Sciatic nerve (tissue), 2 donors: ENCODE measurements at places on chromosomes 3 and 15.

DNA sequence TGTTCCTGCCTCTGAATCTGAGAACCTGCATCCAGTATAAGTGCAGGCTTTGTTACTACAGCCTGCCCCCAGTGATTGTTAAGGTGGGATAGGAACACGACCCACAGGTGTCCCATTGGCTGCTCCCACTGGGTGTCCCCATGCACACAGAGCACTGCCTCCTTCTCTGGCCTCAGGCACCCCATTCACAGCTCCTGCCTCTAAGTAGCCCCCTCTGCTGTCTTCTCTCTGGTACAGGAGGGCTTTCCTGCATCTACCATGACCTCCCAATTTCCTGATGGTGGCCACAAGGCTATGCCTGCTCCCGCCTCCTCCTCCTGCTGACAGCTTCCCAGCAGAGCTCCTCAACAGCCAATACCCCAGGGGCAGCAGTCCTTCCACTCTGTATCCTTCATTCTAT lies 238.6 kb upstream of the TMC3 start:
- no peak for DNase-seq

DNA sequence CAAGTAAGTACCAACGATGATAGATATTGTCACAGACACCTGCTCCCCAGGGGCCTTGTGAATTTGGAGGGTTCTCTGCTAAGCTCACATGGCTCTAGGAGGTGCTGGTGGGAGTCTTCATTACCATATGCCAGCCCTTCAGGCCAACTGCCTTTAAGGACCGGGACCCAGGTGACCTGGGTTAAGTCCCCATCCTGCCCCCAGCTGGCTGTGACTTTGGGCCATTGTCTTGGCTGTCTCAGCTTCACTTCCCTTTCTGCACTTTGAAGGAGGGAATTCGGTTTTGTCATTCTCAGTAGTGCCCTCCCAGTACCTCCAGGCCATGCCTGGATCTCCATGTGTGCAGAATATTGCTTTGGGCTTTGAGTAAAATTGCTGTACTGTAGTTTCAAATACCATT lies 72.8 kb upstream of the ACAD9 start:
- no peak for DNase-seq

DNA sequence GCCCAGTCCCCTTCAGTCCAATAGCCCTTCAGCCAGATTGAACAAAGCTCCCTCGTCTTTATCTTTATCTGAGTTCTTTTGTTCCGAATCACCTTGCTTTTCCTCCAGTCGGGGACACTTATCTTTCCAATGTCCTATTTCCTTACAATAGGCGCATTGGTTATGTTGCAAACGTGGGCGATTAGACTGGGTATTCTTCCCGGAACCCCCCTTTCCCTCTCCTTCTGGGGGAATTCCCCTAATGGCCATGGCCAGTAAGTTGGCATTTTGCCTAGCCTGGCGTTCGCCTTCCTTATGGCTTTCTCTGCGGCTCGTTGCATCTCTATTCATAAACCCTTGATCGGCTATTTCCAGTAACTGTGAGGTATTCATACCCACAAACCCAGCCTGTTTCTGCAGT lies 82.2 kb upstream of the VEPH1 start:
- DNase-seq, result no peak

- no peak for DNase-seq
These were observed 32.6 kb downstream of the RTP4 start for GRCh38 chr3:187400756-187401155.

- no peak for DNase-seq
These were observed 108.1 kb upstream of the MELTF start for GRCh38 chr3:197137751-197138150.

DNA sequence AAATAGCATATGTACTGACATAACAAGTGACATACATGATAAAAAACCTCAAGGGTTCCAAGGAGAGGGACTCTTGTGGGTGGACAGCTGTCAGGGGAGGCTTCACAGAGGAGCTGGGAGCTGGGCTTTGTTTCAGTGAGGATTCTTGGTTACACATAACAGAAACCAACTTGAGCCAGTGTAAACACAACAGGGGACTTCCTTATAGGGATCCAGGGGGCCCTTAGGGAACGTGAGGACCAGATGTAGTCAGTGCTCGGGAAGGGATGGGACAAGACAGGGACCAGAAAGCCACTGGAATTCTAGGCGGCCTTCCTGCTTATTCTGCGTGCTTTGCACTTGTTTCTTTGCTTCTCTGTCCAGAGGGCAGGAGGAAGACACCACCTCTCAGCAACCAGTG lies 34.9 kb downstream of the SNAPC5 start:
- peak; percentile 38 for DNase-seq

DNA sequence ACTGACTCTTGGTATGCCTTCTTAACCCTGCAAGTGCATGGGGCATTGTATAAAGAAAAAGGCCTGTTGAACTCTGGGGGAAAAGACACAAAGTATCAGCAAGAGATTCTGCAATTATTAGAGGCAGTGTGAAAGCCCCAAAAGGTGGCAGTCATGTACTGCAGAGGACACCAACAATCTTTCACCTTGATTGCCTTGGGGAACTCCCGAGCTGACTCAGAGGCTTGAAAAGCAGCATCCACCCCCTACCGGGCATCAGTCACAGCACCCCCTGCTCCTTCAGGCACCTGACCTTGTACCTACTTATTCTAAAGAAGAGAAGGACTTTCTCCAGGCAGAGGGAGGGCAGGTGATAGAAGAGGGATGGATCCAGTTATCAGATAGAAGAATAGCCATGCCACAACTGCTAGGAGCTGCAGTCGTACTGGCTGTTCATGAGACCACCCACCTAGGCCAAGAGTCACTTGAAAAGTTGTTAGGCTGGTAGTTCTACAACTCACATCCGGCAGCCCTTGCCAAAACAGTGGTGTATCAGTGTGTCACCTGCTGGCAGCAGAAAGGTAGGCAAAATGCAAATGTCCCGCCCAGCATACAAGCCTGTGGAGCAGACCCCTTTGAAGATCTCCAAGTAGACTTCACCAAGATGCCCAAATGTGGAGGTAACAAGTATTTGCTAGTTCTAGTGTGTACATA lies 241.6 kb upstream of the CNTN6 start:
- DNase-seq, result no peak

- no peak for DNase-seq
These were observed 1.5 kb downstream of the TPRA1 start for GRCh38 chr3:127588806-127589577.

DNA sequence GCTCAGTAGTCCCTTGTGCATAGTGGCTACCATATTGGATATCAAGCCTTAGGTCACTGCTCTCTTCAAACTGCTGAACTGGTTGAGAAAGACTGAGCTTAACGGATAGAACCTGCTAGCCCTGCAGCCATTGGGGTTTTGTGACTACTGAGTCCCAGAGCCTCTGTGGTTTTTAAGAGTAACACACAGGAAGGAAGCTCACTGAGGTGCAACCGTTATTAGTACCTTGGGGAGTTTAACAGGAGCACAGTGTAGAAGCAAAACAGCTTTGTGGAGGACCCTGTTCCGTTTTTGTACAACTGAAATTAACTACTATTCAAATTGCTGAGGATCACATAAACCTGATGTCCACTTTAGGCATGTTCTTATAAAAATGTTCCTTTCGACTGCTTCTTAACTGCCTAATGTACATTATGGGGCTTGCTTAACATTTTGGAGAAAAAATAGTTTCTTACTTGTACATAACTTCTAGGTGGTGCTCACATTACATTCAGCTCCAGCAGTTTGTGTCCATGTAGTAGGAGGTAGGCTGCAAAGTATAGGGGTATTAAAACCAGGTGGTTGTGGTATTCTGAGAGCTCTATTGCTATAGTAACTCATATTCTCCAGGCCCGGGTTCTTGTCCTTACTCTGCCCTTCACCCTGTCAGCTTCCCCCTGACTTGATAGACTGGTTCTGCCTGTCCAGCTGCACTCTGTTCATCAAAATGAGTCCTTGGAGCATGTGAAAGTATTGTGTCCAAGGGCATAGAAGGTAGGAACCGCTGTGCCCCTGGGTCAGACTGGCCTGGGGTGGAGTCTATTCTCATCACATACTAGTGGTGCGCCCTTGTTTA lies 17.3 kb downstream of the PXK start:
- DNase-seq, result no peak

GRCh38 chr15:54850101-54850500 lies 346.6 kb downstream of the RSL24D1 start:
- no peak for DNase-seq

GRCh38 chr3:47412842-47413520 lies 32.2 kb downstream of the PTPN23 start:
- no peak for DNase-seq

GRCh38 chr3:24582431-24583403 lies 88.1 kb upstream of the THRB start:
- no peak for DNase-seq

- peak; percentile 28 for DNase-seq
These were observed 50.9 kb downstream of the TLE3 start for GRCh38 chr15:70046679-70047369.

GRCh38 chr3:73521734-73522336 lies 102.9 kb downstream of the PDZRN3 start:
- no peak for DNase-seq

GRCh38 chr3:63193647-63194046 lies 84.5 kb upstream of the SYNPR start:
- DNase-seq, result no peak
